ENCODE measurements at places on chromosomes 12 and 14. TPM values are rescaled to one million over a fixed set of nuclear protein-coding genes. Genes with fewer than 3 reads are reported as not detected.

GRCh38 chr14:71967704-71968103 lies 35.5 kb downstream of the RGS6 start:
- no peak for DNase-seq

GRCh38 chr12:26341491-26341890 lies 146.1 kb downstream of the SSPN start:
- no peak for DNase-seq

DNA sequence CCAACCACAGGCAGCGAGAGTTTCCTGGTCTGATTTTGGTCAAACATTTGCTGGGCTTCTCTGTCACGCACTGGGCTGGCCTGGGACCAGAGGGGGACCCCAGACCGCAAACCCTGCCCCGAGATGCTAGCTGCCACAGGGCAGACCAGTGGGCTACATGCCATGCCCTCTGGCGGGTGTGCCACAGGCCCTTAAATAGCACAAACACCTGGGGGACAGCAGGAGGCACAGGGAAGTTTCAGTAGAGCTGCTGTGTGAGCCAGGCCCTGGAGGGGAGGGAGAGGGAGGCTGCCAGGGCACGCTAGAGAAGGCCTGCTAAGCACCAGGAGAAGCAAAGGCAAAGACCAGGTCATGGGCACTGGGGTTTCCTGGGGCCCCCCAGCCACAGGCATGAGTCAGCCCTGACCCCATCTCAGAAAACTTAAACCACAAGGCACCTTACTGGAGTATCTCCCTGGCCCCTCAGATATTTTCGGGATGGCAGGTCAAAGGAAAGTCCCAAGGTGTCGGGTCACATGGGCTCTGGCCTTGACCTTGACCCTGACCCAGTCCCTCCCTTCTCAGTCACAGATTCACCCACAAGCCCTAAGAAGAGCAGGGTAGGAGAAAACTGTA lies 29.2 kb downstream of the ITPK1 start:
- peak; percentile 59 for DNase-seq

DNA sequence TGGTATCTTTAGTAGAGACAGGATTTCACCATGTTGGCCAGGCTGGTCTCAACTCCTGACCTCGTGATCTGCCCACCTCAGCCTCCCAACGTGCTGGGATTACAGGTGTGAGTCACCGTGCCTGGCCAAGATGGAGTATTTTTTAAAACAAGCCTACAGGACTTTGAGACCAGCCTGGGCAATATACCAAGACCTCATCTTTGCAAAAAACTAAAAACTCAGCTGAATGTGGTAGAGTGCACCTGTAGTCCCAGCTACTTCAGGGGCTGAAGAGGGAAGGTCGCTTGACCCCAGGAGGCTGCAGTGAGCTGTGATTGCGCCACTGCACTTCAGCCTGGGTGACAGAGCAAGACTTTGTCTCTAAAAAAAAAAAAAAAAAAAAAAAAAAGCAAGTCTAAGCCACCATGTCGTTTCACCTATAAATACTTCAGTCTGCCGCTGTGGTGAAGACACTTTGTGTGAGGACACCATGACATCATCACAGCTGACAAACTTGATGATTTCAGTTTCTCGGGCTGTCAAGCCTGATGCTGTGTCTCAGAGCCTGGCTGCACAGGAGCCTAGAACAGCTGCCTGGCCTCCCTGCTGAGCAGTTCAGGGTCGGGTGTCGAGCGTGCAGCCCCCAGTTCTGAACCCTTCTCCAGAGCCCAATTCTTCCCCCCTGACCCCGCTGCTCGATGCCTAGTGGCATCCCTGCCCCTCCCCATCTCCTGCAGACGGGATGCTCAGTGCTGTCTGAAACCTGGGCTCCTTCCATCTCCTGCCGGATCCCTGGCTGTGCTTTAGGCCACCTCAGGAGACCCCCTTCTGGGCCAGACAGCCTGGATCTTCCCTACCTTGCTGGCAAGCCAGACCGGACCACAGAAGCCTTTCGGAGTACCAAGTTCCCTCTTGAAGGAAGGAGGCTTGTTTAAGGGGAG lies 119.2 kb upstream of the EVL start:
- no peak for DNase-seq

- DNase-seq: peak; percentile 37
Observed at GRCh38 chr14:102551995-102552705, 40.3 kb upstream of the RCOR1 start.

GRCh38 chr14:75126121-75126544 lies 715 bp downstream of the NEK9 start:
- DNase-seq: peak; percentile 5

DNA sequence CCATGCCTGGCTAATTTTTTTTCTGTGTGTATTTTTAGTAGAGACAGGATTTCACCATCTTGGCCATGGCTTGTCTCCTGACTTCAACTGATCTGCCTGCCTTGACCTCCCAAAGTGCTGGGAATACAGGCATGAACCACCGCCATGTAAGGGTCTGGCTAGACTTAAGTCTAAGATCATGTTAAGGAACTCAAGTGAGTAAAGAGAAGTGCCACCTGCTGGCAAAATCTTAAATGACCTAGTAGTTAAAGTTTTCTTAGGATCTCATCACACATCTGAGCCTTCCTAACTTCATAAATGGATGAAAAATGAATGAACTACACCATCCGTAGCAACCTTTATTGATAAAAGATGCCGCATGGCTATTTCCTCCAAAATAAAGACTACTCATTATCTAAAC lies 1.7 kb upstream of the C12orf56 start:
- DNase-seq: peak; percentile 44

DNA sequence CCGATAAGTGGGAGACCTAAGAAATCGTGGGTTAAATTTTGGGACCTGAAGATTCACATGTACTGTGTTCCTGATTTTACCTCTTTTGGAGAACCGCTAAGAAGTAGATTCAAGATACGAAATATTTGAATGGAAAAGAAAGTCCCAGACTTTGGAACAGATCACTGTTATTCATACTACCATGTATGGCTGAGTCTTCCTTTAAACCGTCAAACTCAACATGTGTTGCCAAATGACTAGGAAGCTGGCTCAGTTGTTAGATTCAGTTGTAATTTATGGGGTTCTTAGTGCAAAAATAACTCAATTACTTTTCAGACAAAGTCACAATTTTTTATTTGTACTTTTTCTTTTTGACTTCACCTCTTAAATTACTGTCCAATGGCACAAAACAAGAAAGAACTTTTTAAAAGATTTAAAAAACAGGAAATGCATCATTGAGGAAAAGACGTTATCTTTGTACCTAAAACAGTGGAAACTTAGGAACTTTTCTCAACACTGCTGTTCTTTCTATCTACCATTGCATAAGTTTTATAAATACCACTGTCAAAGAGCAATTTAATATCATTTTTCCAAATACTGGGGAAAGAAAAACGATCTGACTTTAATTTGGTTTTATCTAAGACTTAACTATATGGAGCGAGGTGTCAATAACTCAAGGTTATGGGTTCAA lies 15.7 kb downstream of the RERG start:
- DNase-seq: no peak

- DNase-seq: peak; percentile 36
Observed at GRCh38 chr14:63562405-63562804, 19.2 kb upstream of the PPP2R5E start.

DNA sequence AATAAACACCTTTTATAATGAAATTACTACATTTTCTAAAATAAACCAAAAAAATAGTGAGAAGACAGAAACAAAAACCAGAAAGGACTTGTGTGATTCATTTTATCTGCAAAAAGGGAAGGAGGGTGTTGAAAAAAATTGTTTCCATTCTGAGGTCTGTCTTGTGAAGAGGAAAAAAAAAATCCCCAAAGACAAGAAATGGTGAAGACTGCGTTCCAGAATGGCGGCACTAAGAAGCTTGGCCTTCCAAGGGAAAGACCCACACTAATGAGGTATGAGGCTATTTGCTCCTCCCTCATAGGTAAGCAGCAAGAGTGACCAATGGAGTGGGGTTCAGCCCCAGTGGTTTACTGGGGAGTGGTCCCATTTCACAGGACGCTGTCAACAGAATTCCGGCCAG lies 35.0 kb downstream of the GNPTAB start:
- no peak for DNase-seq

DNA sequence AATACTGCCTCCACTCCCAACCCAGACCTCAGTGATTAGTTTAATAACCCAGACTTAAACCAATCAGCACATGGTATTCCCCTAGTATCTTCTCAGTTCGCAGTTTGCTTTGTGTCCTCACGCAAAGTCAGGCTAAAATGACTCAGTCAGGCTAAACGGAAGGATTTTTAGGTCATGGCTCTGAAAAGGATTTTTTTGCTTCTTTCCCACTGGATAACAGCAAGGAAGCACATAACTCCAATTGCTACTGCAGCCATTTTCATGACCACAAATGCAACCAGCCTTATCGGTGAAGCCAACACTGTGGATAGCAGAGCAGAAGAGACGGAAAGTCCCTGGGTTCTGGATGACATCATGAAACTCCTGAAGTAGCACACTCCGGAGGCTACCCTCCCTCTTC lies 67.7 kb downstream of the ZC3H14 start:
- DNase-seq: peak; percentile 68

DNA sequence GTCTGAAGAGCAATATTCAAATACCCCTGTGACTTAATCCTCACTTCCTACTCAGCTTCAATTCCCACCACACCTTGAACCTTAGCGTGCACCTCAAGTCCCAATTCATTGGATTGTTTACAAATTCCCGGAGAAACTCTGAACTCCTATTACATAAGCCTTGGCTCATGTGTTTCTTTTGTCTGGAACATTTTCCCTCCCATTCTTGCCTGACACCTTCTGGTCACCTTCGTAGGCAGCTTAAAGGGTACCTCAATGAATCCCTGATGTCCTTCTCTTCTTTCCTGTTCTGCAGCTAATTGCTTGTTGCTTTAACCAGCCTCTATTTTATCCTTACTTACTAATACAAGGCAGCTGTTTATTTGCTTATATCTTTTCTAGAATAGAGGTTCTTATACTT lies 85.0 kb upstream of the SEL1L start:
- no peak for DNase-seq

DNA sequence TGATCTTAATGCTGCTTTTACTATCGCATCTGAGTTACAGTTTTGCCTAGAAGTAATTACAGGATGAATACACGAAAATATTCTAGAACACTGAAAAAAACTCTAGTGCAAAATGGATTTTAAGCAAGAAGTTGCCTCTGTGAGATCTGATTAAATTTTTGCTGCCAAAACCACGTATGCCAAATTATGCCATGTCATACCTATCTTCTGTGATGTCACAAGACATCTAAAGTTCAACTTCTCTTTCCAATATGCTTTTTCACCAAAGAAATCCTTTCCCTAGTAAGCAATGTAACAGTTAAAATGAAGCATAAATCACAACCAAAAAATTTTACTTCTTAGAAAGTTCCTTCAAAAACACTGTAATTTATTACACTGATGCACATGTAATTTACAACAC lies 39.6 kb downstream of the HECTD4 start:
- no peak for DNase-seq

- no peak for DNase-seq
Observed at GRCh38 chr14:79209418-79209817, 1001.9 kb downstream of the DIO2 start.

NGDN gene
- total RNA-seq: 37.3 TPM

PRB2 gene
- not detected for total RNA-seq

IRAK3 gene
- 0.02 TPM for total RNA-seq

TCTN2 gene
- total RNA-seq: 22.9 TPM

ACSM4 gene
- not detected for total RNA-seq

SLC25A21 gene
- 0.94 TPM for total RNA-seq
